ENCODE measurements at places on chromosomes 12 and 14.

- no peak for DNase-seq
Observed at GRCh38 chr12:46468813-46469212, 96.2 kb upstream of the SLC38A2 start.

- no peak for DNase-seq
Observed at GRCh38 chr12:26740348-26740747, 92.6 kb downstream of the ITPR2 start.

DNA sequence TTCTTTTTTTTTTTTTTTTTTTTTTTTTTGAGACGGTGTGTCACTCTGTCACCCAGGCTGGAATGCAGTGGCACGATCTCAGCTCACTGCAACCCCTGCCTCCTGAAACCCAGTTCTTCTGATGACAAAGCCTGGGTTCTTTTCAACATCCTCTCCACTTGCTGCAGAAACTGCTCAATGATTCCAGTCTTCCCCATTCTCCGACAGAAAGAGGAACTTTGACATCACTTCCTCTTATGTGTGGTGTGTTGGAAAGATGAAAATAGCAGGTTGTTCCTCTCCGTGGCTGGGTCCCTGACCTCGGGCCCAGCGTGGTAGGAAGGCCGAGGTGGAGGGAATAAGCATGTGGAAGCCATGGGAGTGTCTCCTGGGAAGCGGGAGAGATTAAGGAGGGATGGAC, 198.4 kb downstream of the PHETA1 start:
- DNase-seq = no peak

DNA sequence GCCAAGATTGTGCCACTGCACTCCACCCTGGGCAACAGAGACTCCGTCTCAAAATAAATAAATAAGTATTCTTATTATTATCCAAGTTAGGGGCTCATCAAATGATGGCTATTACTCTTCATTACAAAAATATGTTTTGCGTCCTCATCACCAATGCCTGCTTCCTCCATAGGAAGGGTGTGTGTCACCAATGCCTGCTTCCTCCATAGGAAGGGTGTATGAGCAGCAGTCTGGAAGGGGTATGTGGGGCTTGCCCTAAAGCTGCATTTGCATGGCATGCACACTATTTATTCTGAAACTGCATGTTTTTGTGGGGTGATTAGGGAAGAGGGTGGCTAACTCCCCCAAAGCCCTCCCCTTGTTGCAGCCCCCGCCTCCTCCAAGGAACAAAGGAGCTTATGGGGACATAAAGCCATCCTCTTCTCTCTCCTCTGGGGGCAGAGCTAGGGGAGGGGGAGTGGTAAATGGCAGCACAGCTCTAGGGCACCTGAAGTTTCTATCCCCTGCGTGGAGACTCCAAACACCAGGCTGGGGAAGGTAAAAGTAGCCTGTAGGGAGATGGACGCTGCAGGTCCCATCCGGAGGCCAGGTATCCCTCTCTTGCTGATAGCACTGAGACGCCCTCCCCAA, 1.3 kb downstream of the CAMKK2 start:
- DNase-seq = no peak

- DNase-seq = no peak
Observed at GRCh38 chr14:43413084-43413483, 1094.0 kb downstream of the FSCB start.

GRCh38 chr12:3911409-3911808, 38.2 kb upstream of the PARP11 start:
- DNase-seq = no peak

DNA sequence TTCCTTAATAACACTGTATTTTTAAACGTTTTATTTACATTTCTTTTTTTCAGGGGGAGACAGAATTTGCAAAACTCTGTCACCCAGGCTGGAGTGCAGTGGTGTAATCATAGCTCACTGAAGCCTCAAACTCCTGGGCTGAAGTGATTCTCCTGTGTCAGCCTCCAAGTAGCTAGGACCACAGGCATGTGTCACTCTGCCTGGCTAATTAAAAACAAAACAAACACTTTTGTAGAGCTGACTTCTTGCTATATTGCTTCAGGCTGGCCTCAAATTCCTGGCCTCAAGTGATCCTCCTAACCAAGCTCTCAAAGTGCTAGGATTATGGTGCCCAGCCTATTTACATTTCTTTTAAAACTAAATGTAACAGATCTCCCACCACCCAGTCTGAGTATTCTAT, 12.7 kb downstream of the CPSF6 start:
- no peak for DNase-seq

GRCh38 chr14:27006570-27006969, 408.7 kb upstream of the NOVA1 start:
- DNase-seq = no peak

DNA sequence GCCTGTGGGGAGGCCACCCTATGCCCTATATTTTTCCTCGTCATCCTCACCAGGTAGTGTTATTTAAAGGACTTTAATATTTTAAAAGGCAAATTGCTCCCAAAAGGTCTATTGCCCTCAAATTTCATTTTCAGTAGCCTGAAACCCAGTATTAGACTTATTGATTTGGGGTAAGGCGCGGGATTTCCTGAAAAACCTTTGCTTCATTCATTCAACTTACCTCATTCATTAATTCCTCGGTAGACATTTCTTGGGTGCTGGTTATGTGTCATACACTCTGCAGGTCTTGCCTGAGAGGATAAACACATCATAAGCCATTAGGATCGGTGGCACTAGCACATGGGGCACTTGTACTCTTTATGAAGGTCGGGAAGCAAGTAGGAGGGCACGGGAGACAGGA, 99.2 kb downstream of the ARF6 start:
- DNase-seq = no peak

DNA sequence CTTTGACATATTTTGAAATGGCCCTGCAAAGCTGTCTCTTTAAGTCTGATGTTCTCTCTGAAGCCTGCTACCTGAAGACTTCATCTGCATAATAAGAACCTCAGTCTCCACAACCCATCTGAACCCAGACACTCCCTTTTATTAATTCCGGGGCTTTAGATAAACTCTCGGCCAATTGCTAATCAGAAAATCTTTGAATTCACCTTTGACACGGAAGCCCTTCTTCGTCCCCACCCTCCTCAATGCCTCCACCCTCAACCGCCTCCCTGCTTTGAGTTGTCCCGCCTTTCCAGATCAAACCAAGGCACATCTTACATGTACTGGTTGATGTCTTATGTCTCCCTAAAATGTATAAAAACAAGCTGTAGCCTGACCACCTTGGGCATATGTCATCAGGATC, 17.6 kb downstream of the OR6J1 start:
- DNase-seq = no peak

DNA sequence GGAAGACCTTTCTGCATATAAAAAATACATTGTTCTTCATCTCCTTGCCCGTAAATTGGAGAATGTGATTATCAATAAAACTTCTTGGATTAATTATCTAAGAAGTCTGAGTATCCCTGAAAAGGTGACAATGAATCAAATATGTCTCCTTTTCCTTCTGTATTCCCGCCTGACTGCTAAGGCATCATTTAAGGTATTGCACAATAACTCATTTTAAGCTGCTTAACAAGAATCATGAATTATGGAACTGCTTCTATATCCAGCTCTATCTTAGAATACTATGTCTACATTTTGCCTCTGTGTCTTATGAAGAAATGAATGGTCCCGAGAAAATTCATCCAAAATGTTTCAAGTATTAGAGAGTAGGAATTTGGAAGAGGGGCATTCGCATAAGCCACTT, 294.4 kb downstream of the SOX5 start:
- no peak for DNase-seq

- peak; percentile 75 for DNase-seq
Observed at GRCh38 chr12:8493084-8493483, 20.2 kb upstream of the CLEC4D start.

DNA sequence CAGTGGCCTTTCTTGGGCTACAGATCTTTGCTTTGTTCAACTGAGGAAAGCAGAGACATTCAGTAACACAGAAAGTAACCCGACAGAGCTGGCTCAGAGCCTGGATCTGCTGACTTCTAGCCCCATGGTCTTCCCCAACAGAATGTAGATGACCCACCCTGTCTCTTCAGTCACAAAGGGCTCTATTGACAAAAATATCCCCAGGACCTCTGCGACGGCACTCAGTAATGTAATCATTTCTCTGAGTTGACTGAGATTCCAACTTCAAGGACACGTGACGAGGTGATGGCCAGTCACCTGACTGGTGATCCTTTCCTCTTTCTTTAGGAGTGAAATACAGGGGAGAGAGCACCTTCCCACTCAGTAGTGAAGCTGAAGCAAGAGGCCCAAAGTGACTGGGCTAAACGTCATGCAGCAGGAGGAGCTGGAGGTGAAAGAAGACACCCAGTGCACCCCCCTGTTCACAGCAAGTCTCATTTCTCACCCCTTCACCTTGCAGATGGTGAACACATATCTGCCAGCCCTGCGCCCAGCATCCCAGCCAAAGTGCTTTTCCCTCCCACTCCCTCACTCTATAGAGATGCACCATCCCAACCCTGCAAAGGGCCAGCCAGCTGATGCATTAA, 179.2 kb upstream of the EGLN3 start:
- no peak for DNase-seq

DNA sequence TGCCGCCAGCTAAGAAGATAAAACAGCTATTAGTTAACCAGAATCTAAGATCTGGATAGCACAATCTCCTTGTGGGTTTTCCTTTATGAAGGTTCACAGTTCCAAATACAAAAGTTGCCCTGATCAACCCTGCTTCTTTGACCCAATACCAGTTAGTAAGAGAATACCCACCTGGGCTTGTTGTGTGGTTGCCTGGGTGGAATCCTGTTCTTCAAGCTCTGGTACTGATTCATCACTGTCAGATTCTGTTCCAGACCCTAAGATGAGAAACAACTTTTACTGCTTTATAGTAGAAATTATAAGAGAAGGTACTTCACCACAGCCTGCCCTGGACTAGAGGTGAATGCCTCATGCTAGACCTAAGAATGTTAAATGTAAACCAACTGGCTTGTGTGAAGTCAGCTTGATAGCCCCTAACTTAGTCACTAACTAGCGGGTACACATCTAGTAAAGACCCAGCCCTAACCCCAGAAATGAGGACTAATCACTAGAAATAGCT, 10.6 kb downstream of the NACA start:
- no peak for DNase-seq

DNA sequence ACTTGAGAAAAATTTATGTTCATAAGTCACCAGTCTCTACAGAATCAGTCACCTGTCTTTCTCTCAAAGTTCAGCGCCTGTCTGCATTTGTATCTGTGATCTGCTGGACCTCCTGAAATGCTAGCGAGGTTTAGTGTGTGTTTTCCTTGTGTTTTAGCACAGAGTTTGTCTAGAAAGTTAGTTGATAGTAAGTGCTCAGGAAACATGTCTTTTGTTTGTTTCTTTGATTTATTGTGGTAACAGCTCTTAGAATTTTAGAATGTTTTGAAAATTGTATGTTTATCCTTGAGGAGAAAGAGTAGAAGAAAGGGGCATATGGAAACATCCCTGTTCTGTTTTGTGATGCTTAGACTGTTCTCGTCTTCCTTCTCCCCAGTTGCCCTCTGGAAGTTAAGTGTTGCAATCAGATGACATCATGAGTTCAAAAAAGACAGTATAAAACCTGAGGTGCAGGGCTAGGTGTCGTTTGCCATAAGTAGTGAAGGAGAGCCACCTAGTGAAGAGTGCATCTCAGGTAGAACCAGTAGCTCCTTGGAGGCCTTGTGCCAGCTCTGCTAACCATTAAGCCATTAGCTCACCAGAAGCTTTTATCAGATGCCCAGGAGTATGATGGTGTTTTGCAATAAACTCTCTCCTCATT, 44.8 kb downstream of the FBXW8 start:
- no peak for DNase-seq
